ENCODE measurements at places on chromosomes 2 and 18. TPM values are rescaled to one million over a fixed set of nuclear protein-coding genes. Genes with fewer than 3 reads are reported as not detected.

SRD5A2 gene
- total RNA-seq: not detected

PHLPP1 gene
- 5.6 TPM for total RNA-seq

LYPD6B gene
- total RNA-seq: 0.13 TPM

STPG4 gene
- not detected for total RNA-seq

CAVIN2 gene
- 16.9 TPM for total RNA-seq

UGT1A5 gene
- total RNA-seq: not detected

MAP3K19 gene
- not detected for total RNA-seq

SNORC gene
- total RNA-seq: 6.8 TPM

GLI2 gene
- total RNA-seq: 15.1 TPM

NT5C1B gene
- total RNA-seq: not detected

SLC9A4 gene
- not detected for total RNA-seq

ABHD1 gene
- total RNA-seq: not detected

SFTPB gene
- 1.9 TPM for total RNA-seq

ANKRD39 gene
- 15.9 TPM for total RNA-seq

SERPINE2 gene
- total RNA-seq: 81.3 TPM

IL1RL2 gene
- total RNA-seq: 0.88 TPM

INPP4A gene
- total RNA-seq: 18.4 TPM

GKN2 gene
- total RNA-seq: not detected

FHL2 gene
- total RNA-seq: 443 TPM

Measured in epithelial cell of alveolus of lung (primary cell).